ENCODE measurements at places on chromosomes 7 and 10.

- no peak for DNase-seq
Observed at GRCh38 chr10:112213836-112214235, 30.3 kb upstream of the GPAM start.

DNA sequence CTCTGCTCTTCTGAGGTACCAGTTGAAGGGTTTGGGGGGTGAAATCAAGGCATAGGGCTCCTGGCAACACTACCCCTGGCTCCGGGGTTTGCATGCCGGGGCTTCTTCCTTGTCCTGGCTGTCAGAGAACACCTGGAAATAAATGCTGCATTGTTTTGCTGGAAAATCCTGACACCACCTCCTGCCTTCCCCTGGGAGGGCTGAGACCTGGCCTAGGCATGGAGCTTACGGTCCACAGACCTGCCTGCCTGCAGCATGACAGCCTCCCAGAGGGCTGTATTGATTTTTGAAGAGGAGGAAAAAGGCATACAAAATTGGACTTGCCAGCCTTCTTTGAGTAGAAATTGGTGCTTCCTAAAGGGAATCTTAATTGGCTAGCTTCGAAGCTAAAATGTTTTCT lies 227.1 kb downstream of the MGMT start:
- no peak for DNase-seq

DNA sequence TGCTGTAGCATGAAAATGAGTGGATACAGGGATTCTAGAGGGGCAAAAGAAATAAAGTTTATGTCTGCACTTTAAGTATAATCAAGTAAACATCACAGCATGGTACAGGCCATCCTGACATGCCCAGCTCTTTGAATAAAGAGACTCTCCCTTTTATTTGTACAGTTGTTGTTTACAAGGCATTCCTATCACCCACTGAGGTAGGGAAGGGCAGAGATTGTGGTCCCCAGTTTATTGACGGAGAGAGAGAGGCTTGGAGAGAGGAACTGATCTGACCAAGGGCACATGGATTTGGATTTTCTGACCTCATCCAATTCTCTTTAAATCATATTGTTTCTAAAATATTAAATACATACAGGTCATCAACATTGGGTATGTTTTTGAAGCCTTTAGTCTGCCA lies 53.9 kb downstream of the TACC2 start:
- no peak for DNase-seq

DNA sequence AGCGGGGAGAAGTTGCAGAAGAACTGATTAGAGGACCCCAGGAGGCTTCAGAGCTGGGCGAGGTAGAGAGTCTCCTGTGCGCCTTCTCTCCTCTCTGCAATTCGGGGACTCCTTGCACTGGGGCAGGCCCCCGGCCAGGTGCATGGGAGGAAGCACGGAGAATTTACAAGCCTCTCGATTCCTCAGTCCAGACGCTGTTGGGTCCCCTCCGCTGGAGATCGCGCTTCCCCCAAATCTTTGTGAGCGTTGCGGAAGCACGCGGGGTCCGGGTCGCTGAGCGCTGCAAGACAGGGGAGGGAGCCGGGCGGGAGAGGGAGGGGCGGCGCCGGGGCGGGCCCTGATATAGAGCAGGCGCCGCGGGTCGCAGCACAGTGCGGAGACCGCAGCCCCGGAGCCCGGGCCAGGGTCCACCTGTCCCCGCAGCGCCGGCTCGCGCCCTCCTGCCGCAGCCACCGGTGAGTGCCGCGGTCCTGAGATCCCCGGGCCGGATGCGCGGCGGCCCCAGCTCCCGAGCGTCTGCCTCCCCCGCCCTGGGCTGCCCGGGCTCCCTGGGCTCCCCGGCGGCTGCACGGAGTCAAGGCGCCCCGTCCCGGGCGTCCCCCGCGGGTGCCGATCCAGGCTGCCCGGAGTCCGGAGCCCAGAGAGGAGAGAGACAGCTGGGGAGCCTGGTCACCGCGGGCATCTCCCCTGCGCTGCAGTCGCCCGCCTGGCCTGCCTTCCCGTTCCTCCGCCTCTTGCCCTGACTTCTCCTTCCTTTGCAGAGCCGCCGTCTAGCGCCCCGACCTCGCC lies at the start of gene PLAU:
Gene PLAU (plus strand): TSS at position 369 of the 789 bp plus-strand sequence. CDS start 424 bp downstream, outside the sequence.
- DNase-seq = no peak

GRCh38 chr7:91850455-91850854 lies 30.0 kb downstream of the MTERF1 start:
- no peak for DNase-seq

DNA sequence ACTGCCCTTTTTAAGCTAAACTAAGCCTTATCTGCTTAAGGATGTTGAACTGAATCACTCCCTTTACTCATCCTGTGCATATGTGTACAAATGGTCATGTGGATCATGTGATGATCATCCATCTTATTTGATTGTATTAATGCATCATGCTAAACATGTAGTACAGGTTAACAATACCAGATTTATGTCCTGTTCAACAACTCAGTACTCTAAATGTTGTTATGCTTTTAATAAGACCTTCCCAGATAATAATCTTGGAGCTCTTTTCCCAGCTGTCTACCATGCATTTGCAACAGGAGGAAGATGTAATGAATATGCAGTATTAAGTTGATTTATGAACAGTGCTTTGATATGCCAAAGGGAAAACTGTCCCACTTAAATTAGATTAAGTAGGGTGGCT lies 318.0 kb downstream of the BICC1 start:
- no peak for DNase-seq

DNA sequence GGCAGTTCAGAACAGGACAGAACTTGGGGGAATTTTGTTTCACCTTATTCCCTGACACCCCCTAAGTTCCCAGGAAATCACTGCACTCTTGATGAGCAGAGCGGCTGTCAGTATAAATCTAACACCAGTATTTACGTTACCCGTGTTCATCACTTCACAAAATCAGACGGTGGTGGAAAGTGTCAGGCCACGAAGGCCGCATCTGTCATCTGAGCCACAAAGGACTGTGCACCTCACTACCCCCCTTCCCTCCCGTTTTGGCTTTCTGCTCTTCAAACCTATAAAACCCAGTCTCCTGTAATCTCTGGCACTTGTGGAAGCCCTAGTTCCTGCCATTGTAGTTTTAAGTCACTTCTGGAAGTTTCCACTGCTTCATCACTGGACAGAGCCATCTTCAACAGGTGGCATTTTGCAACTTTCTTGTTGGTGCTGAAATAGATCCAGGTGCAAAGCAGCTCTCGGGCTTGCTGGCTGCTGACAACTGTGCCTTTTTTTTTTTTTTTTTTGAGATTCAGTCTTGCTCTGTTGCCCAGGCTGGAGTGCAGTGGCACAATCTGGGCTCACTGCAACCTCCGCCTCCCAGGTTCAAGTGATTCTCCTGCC lies 9.5 kb downstream of the ZFAND2A start:
- DNase-seq = no peak

- no peak for DNase-seq
Observed at GRCh38 chr10:130711072-130711471, 574.9 kb downstream of the GLRX3 start.

DNA sequence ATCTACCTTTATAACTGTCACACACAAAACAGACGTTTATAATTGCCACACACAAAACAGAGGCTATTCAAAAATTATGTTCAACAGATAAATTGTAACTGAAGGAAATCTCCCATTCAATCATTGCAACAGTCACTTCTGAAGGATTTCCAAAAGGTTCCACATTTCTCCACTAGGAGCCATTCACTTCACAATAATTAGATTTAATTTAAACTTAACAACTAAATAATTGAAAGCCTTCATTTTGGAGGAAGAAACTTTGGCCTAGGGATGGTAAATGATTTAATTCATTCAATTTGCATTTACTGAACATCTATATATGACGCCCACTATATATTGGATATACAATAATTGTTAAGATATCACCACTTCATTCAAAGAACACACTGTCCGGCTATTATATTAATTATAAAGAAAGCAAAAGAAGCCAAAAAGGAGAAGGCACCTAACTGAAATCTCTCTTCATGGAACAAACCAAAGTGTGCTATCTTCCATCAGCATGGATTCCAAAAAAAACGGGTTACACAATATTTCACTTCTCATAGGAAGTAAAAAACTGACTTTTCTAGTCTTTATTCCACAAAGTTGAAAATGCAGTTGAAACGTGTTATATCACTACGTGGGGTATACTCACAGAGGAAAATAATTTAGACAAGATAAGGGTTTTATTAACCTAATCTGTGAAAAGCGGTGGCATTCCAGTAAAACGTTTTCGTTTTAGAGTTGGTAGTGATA lies 1.7 kb downstream of the ATAD1 start:
- DNase-seq = no peak

GRCh38 chr10:33186150-33186549 lies 148.3 kb downstream of the NRP1 start:
- DNase-seq = no peak

DNA sequence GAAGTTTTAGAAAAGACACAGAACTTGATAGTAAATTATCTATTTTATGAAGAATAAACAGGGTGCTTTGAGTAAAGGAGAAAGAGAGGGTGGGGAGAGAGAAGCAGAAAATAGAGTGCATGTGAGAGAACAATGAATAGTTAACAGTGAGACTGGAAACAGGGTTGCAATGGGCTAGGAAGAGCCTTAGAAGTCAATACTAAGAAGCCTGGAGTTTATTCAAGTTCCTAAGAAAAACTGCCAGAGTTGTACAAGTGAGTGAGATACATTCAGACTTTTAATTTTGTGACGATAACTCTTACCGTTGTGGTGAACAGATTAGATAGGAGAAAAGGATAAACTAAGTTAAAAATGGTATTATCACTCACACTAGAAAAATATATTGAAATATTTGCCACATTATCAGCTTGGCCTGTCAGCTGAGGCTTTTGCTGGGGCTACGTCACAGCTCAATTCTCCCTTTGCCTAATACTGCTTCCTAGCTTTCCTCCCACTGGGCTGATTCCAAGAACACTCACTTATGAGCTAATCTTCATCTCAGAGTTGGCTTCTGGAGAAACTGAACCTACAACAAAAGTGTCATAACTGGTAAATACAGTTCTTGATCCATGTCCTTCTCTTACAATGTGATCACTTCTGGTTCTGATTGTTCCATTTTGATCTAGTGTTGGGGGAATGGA lies 92.7 kb downstream of the SEMA3D start:
- DNase-seq = no peak

DNA sequence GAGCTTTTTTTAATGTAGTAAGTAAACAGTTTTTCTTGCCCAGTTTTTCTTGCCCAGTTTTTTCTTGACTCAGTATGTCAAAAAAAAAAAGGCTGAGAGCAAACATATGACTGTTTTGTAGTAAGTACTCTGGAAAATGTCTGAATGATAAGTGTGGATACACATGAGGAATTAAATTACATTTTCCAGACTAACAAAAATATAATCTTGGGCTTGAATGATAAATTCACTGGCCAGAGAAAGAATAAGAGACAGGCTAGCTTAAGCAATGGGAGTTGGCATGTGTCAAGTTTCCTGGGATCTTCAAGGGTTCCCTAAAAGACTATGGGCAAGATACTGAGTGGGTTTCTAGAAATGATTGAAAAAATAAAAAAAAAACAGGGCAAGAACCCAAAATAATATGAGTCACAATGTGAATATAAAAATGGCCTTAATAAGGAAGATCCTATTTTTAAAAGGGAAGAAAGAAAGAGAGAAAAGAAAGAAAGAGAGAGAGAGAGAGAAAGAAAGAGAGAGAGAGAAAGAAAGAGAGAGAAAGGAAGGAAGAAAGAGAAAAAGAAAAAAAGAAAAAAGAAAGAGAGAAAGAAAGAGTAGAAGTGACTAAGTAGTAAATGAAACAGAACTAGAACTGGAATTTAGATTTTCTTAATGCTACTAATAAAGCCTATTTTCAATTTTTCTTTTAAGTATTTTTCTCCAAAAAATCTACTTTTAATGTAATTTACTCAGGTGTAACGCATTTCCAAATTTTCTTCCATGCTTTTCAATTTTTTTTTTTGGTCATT lies 60.2 kb downstream of the TFPI2 start:
- no peak for DNase-seq

GRCh38 chr10:110848106-110848505 lies 23.6 kb upstream of the PDCD4 start:
- no peak for DNase-seq

- no peak for DNase-seq
Observed at GRCh38 chr7:25615003-25615402, 386.7 kb upstream of the NPVF start.

DNA sequence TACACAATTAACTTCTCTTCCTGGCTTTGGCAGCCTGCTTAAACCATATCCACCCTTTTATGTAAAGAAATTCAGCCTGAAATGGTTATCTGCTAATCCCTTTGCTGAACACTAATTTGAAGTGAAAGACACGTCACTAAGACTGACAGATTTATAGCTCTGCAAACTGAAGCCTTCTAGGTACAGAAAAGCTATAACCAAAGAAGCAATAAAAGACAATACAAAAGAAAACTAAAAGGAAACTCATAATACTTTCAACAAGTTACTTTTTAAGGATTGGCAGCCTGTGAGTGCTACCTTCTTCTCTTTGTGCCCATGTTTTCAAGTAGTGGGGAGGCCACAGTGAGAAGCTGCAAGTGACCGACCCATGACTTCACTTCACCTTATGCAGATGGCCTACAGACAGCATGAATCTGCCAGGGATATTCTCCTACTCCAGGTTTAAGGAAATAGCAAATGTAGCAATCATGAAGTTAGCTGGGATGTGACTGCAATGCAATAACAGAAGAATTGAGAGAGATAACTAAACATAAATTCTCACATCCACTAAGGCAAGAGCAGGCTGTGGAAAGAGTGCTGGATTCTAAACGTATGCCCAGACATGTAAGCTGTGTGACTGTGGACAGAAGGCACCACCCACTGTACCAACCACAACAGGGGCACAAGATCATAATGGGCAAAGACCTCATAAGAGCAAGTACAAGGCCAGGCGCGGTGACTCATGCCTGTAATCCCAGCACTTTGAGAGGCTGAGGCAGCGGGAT lies 10.7 kb upstream of the SPOCK2 start:
- no peak for DNase-seq

GRCh38 chr7:121235201-121235600 lies 93.6 kb upstream of the WNT16 start:
- no peak for DNase-seq

- no peak for DNase-seq
Observed at GRCh38 chr10:127354992-127355391, 158.6 kb upstream of the INSYN2A start.

DNA sequence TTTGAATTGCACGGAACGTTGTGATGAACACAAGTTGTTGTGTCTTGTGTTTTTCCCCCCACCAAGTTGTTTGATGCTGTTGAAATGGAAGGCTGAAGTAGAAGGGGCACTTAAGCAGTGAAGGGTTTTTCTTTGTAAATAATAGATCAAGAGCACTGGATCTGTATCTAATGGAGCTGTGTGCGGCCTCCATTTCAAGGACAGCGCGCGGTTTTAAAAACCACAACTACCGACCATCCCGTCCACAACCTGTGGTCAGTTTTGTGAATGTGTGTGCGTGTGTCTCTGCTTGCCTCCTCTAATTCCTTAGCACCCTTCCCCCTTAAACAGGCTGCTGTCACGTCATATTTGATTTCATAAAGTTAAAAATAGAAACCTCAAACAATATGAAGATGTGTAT lies 165.5 kb downstream of the TCF7L2 start:
- no peak for DNase-seq

GRCh38 chr7:33781796-33782195 lies 123.5 kb upstream of the BMPER start:
- DNase-seq = no peak

GRCh38 chr10:63707254-63707910 lies 186.2 kb downstream of the REEP3 start:
- no peak for DNase-seq

- DNase-seq = no peak
Observed at GRCh38 chr10:14449293-14449815, 118.6 kb upstream of the FRMD4A start.

GRCh38 chr7:30363778-30364563 lies 79.6 kb downstream of the ZNRF2 start:
- DNase-seq = no peak

All from GOT3 (cell line).